Ureter (tissue), 1 donor: ENCODE measurements at places on chromosomes 1 and 21.

GRCh38 chr1:209434066-209434465 lies 149.4 kb upstream of the CAMK1G start:
- no peak for DNase-seq

DNA sequence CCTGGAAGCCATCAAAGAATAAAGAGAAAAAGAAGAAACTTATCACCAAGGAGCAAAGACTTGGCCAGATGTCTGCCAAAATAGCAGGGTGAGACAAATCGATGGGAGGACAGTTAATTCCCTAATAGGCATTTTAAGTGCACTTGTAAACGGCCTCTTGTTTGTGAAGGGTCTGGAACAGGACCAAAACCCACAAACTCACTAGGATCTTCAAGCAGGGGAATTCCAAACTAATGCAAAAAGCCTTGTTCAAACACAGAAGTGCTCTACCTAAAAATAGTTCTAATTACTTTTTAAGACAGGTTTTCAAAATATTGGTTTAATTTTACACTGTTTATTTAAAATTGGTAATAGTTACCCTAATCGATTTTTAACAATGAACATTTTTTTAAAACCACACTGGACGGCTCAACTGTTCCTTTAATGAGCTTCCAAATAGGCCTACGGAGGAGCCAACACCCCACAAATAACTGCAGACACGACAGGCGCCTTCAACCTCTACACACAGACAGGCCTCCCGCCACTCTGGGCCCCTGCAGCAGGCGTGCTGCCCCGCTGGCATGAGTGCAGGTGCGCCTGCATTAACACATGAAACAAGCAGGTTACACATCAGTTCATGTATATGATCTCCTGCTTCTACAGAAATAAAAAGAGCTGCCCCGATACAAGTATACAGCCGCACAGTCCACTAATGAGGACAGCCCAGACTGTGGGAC lies 15.8 kb downstream of the UBE2G2 start:
- DNase-seq, result no peak

DNA sequence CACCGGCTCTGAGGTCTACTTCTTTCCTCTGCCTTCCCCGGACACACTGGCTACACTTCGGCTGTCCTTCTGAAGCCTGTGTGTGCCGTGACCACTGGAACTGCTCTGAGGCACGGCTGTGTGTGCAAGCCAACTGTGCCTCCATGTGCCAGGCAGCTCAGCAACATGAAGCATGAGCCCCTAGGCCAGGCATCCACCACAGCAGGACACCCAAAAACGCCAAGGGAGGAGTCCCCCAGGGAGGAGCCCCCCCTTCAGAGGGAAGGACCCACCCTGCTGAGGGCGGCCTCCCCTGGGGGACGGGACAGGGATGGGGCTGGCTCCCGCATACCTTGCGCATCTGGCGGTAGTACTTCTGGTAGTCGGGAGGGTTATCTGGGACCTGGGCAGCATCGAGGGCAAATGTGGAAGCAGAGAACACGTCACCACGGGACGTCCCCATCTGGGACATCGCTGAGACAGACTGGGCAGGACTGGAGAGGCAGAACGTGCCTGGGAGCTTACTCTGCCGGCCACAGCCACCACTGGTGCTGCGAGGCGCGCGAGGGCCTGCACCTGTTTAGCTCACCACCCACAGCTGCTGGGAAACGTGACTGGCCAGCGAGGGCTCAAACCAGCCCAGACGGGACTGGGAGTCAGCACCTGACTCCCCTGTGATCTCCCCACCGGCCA lies 20.5 kb downstream of the LSS start:
- DNase-seq, result no peak

GRCh38 chr21:14488672-14489204 lies 57.4 kb downstream of the SAMSN1 start:
- no peak for DNase-seq

DNA sequence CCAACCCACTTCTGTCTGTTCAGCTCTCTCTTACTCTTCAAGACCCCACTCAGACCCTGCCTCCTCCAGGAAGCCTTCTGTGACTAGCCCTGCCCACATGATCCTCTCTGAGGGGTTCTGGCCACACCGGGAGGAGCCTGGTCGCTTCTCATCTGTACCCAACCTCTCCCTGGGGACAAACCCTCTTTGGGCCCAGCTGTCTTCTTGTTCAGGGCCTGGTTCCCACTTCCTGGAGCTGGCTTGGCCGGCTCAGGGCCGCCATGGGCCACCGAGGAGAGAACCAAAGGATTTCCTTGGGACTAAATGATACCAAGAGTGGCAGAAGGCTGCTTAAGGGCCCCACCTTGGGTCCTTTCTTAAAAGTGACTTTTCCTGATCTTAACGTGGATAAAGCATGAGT lies 124.7 kb upstream of the ZBTB40 start:
- DNase-seq, result no peak

- no peak for DNase-seq
Measured at GRCh38 chr1:52943876-52944416, 16.9 kb downstream of the SCP2 start.

GRCh38 chr1:229135773-229136172 lies 135.1 kb upstream of the RAB4A start:
- no peak for DNase-seq

DNA sequence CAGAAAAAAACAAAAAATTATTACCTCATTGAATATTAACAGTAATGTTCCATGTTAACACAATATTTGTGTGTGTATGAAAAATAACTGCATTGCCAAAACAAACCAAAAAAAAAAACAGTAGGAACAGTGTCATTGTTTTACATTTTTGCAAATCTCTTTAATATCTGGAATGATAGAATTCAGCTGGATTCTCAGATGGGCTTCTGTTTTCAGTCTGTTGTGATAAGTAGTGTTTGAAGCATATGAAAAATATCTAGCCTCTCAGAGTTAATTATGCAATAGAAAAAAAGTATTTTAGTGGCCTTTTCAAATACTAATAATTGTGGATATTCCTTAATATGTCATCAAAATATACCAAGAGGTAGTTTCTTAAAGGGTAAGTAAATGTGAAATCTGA lies 52.9 kb upstream of the RWDD3 start:
- no peak for DNase-seq

- DNase-seq, result no peak
Measured at GRCh38 chr1:6859415-6860343, 74.4 kb downstream of the CAMTA1 start.

GRCh38 chr1:84352298-84353106 lies 45.8 kb upstream of the DNASE2B start:
- no peak for DNase-seq

- no peak for DNase-seq
Measured at GRCh38 chr1:112614460-112615065, 4.4 kb downstream of the ST7L start.

GRCh38 chr1:154726443-154726842 lies 118.5 kb upstream of the ADAR start:
- no peak for DNase-seq

- no peak for DNase-seq
Measured at GRCh38 chr1:91243171-91243570, 161.5 kb downstream of the HFM1 start.

GRCh38 chr1:46341222-46342083 lies 846 bp downstream of the NSUN4 start:
- no peak for DNase-seq

GRCh38 chr1:61056573-61057439 lies 25.6 kb upstream of the NFIA start:
- peak; percentile 57 for DNase-seq

DNA sequence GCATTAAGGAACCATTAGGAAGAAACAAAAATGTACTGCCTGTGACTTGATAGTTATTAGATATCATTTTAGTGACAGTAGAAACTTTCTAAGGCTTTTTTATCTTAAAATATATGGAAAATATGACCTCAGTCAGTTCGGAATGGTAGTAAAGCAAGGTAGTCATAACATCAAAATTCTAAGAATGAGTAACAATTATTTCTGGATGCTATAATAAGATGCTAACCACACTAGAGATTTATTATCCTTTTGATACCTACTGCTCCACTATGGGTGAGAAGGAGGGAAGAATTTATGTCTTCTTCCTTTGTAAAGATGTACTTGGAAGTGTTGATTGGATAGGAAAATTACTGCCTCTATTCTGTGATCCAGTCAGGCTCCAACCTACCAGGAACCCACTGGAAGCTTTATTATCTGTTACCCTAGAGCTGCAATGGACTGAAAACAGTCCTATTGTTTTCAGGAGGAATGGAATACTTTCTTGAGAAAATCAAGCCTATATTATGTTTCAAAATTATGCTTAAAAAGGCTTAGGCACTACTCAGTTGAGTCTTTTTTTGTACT lies 8.8 kb downstream of the FMN2 start:
- no peak for DNase-seq

GRCh38 chr1:221477252-221477651 lies 264.6 kb downstream of the DUSP10 start:
- no peak for DNase-seq

GRCh38 chr1:25338986-25339385 lies 852 bp downstream of the TMEM50A start:
- no peak for DNase-seq

GRCh38 chr1:230899841-230900251 lies 31.5 kb upstream of the C1orf198 start:
- peak; percentile 23 for DNase-seq

GRCh38 chr1:21569820-21570527 lies 60.8 kb downstream of the ALPL start:
- DNase-seq, result no peak

DNA sequence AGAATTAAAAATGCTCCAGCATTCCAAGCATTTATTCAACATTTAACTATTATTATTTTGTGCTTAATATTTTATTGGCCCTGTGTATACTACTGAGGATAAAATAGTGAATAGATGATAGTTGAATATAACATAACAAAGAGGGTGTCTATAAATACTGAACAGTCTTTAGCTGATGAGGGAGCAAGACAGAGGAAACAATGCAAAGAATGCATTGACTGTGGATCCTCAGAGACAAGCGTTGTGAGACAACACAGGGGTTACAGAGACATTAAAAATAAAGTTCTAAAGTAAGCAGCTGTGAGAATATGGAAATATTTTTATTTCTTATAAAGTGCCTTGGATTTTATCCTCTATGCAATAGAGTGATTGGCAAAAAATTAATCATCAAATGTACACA lies 1133.1 kb downstream of the PLA2G4A start:
- no peak for DNase-seq

GRCh38 chr1:101124405-101124804 lies 98.8 kb upstream of the DPH5 start:
- DNase-seq, result no peak

GRCh38 chr1:210400043-210400840 lies 71.5 kb downstream of the HHAT start:
- peak; percentile 66 for DNase-seq

DNA sequence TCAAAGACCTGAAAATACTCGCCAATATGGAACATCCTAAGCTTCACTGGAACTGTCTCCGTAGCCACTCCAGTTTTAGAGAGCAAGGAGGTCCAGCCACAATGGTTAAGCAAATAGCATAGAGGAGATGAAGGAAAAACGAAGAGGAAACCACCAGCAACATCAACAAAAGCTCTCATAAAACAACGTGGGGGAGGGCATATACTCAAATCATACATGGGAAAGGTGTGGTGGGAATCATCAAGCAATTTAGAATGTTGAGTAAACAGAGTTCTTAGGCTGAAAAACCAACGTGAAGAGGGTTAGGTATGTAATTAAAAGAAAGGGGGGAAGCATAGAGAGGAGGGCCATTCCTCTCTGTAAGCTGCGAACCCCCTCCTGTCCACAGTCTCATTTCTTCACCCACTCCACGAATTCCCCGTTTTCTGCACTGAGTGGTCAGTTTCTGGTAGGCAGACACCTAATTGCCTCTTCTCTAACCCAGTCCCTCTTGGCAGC lies 1.0 kb downstream of the TMEM59 start:
- no peak for DNase-seq

DNA sequence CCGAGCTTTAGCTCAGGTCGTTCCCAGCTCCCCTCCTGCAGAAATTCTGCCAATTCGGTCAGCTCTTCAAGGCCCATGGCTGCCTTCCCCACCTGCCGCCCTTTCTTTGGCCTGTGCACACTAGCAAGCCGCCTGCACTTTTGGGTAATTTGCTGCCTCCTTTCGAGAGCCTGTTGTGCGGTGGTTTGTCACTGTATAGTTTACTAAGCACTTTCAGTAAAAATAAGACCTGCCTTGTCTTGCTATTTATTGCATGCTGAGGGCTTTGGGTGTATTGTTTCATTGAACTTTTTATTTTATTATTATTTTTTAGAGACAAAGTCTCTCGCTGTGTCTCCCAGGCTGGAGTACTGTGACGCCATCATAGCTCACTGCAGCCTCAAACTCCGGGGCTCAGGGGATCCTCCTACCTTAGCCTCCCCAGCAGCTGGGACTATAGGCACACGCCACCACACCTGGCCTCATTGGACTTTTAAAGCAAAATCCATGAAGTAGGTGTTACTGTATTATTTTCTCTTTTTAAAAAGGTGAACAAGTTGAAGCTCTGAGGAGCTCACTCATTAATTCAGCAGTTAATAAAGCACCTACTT lies 1.1 kb upstream of the FABP3 start:
- no peak for DNase-seq

GRCh38 chr1:90162216-90162615 lies 167.3 kb downstream of the ZNF326 start:
- DNase-seq, result no peak

DNA sequence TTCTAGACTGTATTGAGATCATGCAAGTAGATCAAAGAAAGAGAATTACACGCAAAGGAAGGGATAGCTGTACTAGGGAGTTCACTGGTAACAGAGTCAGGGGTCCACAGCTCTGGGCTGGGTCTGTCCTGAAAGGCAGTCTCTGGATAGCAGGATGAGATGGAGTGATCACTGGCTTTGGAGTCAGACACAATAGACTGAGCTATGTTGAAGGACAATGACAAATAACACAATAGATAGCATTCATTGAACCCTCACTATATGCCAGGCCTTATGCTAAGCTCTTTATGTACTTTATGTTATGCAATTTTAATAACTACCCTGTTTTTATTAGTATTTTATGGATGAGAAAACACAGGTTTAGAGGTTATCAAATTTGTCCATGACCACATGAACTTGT lies 10.0 kb upstream of the DNAJC6 start:
- no peak for DNase-seq

DNA sequence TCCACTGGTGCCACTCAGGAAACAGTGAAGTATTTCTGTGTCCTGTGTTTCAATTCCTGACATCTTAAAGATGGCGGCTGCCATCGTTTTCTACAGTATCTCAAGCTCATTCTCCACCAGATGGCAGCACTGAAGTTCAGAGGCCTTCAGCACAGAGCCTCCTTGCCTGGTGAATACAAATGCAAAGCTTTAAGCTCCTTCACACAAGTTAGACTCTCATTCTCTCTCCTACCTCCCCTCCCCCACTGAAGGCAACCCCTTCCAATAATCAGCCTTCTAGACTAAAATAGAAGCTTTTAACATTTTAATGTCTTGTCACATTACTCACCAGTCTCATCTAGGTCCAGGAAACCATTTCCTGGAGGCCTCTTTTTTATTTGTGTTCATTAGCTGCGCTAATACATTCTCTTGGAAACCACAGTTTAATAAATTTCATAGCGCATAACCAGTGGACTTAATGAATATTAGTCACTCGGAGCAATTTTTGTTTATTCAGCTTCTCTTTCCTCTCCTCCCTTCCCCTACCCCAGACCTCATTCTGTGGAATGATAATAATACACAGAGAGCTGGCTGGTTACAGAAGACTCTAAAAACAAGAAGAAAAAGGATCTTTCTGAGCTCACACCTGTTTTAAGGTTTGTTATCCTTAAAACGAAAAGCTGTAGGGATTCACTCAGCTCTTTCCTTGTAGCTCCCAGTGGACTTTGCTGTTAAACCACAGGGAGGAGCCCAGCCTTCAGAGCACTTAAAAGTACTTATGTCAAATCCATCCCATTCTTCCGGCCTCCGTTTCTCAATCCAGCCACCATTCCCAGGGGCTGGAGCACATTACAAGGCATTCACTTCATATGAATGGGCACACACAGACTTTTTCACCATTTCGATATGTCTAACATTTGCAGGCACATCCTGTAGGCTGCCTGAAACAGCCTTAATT lies 384.9 kb downstream of the HLX start:
- peak; percentile 49 for DNase-seq
